ENCODE measurements at places on chromosomes 4 and X.

- no peak for DNase-seq
Observed at GRCh38 chr4:160523231-160523630, 1420.4 kb downstream of the RAPGEF2 start.

DNA sequence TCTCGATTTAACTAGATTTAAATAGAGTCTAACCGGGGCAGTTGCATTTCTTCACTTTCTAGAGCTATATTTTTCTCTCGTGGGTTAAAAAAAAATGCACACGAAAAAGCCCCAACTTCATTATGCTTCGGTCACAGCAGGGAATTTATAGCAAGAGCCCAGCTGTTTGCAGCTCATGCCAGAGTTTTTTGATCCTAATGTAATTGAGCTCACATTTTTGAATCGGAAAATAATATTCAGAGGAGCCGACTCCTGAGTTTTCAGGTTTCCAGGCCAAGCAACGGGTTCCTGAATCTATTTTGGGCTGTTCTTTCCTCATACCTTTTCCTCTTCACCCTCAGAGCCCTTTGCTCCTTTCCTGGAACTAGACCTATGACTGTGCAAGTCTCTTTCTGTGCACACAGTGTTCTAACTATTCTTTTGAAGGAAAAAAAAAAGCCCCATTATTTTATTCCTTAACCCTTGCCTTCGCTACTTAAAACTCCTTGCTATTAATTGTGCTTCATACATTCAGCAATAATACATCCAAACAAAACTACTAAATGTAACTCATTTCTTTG, 27.5 kb upstream of the ESX1 start:
- no peak for DNase-seq

GRCh38 chrX:131187206-131187605, 101.9 kb downstream of the IGSF1 start:
- DNase-seq, result no peak

DNA sequence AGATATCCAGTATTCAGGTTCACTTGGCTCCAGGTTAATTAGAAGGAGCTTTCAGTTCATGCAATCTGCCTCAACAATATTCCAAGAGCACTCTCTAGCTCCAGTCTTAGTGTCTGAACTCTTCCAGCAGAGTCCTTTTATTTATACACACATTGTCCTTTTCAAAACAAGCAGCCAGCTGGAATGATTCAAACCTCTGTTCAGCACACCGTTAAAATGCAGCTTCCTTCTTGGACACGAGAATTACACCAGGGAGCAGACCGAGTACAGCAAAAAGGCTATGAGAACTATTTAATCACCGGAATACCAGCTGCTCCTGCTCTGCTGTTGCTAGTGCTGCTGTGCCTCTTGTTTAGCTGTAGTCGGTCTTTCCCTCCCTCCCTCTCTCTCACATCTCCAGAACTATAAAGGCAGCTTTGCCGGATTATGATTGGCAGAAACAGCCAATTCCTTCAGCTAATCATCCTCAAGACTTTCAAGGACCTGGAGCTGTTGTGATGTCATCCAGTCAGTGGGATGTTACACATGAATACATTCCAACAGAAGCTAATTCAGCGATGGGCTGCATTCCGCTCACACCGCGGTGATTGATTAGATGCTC, at the start of gene NDST4:
Gene NDST4 (minus strand): TSS at position 115 of the 601 bp plus-strand sequence. CDS start 36,584 bp downstream, outside the sequence.
- DNase-seq, result peak; percentile 70

GRCh38 chr4:112119353-112119783, 25.9 kb upstream of the FAM241A start:
- no peak for DNase-seq

- no peak for DNase-seq
Observed at GRCh38 chrX:67726018-67726417, 182.2 kb downstream of the AR start.

- DNase-seq, result peak; percentile 0
Observed at GRCh38 chrX:79161655-79162054, 17.2 kb downstream of the GPR174 start.

- peak; percentile 31 for DNase-seq
Observed at GRCh38 chrX:40209951-40210617, 112.3 kb upstream of the BCOR start.

DNA sequence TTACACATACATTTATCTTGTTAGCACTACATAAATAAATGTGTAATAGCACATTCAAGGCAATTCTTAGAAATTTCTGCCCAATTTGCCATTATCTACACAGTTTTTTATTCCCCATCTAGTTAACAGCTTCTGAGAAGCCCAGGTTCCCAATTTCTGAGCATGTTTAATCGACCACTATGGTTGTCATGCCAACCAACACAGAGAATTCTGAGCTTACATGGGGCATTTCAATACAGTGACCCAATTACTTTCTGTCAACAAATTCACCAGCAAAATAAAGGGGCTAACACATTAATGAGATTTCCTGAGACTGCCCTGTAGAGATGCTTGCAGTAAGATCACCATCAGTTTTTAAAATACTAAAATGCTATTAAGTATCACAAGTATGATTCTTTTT, 22.0 kb downstream of the GPM6A start:
- no peak for DNase-seq

- no peak for DNase-seq
Observed at GRCh38 chrX:117990438-117990837, 126.2 kb downstream of the KLHL13 start.

DNA sequence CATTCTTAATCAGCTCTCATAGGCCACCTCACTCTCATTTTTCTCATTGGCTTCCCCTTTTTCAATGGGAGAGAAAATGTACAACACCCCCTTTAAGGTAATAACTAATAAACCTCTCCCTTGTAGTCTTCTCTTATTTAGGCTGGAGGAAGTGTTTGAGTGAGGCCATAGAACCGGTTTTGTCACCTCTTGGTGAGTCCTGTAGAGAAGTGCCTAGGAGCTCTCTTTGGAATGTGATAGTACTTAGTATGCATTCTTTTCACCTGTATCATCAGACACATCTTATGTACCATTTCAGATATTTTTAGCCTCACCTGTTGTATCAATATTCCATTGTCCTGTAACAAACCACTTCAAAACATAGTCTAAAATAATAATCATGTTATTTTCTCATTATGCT, 3.5 kb upstream of the TAB3 start:
- DNase-seq, result no peak

DNA sequence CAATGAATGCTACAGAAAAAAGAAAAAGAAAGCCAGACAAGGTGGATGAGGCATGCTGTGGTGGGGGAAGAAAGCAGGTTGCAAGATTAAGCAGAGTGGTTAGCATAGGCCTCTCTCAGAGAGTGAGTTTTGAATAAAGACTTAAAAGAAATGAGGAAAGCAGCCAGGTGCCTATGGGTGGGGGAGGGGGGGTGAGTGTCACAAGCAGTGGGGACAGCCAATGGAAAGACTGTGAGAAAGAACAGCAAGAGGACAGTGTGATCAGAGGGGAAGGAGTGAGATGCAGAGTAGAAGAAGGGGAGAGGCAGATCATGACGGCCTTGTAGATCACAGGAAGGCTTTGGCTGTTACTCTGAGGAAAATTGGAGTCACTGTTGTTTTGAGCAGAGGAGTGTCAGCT, 162.5 kb downstream of the SOX3 start:
- no peak for DNase-seq

DNA sequence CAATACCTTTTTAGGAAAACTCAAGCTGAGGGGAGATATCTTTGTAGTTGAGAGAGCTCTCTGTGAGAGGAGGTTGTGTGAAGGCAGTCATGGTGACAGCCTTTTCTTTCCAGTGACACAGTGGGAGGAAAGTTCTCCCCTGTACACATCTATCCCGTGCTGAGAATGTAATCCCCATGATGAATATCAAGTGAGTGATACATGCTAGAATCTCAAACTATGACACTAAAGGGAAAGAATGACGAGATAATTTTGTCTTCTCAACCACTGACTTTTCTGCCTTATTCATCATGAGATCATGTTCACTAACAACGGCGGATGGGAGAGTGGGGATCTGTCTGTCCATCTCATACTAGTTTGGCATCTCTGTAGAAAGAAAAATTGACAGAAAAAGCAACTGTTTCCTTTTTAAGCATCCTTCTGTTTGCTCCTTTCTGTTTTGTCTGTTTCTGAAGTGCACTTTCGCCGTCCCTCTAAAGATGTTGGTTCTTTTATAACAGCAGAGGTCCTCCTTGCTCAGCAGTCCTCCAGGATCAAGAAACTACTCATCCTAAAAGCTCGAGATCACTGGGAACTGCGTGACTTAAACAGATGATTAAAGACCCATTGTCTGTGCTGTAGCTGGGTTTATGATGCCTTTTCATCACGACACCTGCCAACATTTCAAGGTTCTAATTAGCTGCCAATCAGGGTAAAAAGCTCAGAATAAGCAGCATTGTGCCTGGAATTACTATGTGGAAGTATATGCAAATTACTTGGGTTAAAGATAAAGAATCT, 137.6 kb downstream of the DCK start:
- peak; percentile 91 for DNase-seq

DNA sequence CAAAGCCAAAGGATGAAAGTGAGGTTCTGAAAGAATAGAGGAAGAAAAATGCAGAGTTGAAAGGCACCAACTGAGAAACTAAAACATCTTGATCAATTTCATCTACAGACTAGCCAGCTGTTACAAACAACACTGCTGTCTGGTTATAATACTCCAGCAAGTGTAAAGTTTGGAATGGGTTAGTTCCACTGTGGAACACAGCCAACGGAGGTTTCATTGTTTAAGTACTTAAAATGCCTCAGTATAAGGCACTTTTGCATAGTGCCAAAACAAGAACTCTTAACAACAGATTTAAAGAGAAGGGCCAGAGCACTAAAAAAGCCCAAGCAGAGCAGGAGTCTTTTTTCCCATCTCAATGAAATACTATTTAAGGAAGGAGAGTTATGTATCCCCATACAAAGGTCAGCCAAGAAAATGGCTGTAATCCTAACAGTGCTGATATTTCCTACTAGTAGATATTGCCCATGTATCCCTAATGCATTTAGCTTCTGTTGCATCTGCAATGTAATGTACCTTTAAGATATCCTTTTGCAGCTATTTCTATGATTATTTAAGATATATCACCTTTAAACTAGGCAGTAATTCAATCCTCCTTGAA, 16.5 kb downstream of the ACSL4 start:
- no peak for DNase-seq

DNA sequence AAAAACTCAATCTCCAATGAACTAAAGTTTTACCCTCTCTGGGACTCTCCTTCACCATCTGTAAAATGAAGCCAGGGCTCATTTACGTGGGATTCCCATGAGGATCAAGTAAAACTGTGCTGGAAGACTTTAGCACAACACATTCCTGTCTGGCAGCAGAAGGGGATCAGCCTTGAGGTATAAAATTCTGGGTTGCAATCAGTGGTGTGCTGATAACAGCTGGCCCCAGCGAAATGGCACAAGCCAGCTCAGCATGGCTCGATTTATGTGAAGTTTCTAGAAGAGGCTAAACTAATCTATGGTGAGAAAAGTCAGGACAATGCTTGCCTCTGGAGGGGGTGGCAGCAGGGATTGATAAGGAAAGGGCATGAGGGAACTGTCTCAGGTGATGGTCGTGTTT, 28.4 kb downstream of the ZNF630 start:
- no peak for DNase-seq

GRCh38 chr4:81030061-81030980, at the start of gene BMP3:
BMP3 (plus strand) TSS chr4:81030708; CDS start chr4:81031285, 577 bp downstream.
- peak; percentile 37 for DNase-seq

DNA sequence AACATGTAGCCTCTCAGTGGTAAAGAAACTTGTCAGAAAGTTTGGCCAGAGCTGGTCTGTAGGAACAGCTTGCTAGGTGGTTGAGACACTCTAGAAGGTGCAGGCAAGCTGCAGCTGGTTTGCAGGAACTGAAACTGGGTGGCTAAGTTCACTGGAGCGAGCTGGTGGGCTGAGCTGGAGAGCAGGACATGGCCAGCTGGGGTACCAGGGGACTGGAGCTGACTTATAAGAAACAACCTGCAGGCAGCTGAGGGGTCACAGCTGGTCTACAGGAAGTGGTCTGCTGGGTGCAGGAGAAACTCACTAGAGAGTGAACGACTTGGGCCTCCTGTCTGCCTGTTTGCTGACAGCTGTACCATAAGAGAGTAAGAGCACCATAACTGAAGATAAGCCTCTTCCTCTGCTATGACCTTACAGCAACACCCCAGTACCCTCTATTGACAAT, 157.1 kb upstream of the LNX1 start:
- no peak for DNase-seq

GRCh38 chrX:8244301-8244700, 73.2 kb upstream of the VCX2 start:
- no peak for DNase-seq

DNA sequence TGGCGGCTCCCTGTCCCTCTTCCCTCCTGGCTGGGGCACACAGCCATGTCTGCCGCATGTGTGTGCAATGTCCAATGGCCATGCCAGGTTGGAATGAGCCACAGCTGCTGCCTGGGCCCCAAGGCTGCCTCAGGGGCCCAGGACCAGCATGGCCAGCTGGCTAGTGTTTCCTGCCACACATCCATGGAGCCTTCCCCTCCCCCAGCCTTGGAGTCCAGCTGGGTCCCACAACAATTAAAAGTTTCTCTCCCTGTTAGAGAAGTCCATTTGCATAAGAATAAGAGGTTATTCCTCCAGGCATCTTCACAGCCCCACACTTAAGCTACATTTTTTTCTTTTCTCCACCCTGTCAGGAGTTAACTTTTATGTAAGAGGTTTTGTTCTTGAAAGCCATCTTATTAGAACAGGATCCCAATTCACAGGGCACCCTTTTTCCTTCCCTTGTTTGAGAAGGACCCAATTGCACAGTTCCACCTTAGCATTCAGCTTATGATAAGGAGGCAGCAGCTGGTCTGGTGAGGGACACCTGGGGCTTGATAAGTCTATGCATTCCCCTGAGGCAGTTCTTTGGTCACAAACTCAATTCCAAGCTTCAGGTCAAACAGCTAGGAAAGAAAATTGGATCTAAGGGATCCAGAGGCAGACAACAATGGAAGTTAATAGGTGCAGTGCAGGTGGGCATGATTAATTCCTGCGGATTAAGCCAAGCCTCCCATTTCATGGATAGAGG, 963.3 kb upstream of the GRIA3 start:
- DNase-seq, result no peak

- DNase-seq, result peak; percentile 92
Observed at GRCh38 chr4:85762529-85762871, 287.6 kb downstream of the ARHGAP24 start.

DNA sequence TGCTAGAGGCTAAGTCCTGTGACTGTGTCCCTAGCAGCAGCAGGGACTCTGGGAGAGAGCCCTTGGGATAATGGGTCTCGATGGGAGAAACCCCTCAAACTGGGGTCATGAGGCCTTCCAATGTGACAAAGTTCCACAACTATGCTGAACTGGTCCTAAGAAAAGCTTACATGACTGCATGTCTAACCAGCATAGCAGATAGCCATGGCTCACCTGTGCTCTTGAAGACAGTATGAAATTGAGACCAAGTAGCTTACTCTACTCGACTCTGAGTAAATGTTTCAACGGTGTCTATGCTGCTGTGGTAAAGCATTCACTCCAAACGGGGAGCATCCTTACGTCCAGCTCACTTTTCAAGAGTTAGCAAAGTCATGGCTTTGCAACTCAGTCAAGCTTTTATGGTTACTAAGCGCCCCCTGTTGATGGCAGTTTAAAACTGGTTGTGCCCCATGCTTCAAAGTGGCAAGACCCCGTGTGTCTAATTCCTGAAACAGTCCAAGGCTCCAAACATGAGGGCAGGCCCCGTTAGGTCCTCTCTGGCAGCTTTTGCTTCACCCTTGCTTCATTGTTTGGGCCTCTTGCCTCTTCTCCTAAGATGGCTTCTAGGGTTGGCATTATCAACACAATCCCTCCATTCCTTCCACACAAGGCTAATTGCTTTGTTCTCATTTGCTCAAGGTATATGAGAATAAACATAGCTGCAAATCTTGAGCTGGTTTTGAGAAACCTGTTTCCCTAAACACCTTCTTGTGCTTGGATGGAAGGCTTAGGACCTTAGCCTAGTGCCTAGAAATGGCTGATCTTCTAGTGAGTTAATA, 46.6 kb downstream of the CCNG2 start:
- DNase-seq, result peak; percentile 82

Data from fibroblast of skin of right biceps (primary cell).